ENCODE measurements at places on chromosomes 1 and 21.

GRCh38 chr21:19343711-19344110 lies 940.1 kb upstream of the TMPRSS15 start:
- DNase-seq: no peak

DNA sequence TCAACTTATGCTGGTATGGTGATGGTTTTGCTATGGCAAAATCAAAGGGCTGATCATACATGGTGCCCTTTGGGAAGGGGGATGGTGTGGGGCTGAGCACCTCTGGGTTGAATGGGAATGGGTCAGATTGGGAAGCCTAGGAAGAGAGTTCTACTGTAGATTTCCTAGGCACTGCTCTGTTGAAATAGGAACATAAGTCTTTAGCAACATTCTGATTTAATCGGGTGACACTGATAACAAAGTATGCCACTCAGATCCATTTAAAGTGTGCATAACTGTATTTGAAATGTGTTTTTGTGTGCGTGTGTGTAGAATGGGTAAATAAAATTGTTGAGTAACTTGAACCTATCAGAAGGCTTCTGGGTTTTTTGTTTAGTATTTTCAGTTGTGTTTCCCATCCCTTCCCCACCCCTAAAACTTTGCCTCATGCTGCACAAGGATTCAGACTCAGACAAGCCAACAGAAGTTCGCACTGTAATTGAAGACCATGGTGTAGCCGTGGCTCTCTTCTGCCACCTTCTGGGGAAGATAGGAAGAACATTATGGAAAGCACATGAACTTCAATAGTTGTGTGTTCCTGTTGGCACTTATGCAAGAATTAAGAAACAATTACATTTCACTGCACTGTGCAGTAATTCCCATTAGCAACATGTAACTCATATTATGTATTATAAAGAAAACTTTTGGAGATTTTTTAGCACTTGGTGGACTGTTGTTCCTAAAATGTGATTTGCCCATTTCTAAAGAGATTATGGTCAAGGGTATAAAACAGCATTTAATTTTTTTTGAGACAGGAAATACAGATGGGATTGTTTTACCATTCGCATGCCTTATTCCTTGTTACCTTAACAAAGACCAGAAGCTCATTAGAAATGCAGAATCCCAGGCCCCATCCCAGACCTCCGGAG lies 10.9 kb upstream of the C4BPB start:
- DNase-seq: peak; percentile 74

GRCh38 chr1:62744611-62745577 lies 39.0 kb upstream of the ATG4C start:
- no peak for DNase-seq

GRCh38 chr1:151616505-151616849 lies 4.6 kb downstream of the SNX27 start:
- DNase-seq: no peak

All from globus pallidus (tissue), 1 donor.